Endothelial cell (in vitro differentiated cells): ENCODE measurements at places on chromosomes 6 and 20.

DNA sequence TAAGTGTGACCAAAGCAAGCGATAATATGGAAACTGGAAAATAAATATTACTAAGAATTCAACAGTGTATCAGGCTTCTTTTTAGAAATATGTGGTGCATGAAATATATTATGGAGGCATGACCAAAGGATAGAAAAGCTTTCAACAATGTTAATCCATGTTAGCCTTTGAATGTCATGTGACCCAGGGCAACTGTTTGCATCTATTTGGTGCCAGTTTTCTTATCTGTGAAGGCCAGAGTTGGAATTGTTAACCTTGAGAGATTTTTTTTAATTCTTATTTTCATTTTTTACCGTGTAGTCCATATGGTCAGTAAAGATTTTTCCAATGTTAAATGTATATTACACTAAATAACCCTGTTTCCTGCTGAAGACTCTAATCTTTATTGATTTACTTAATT is 411.1 kb downstream of the BCKDHB start:
- no peak for DNase-seq

DNA sequence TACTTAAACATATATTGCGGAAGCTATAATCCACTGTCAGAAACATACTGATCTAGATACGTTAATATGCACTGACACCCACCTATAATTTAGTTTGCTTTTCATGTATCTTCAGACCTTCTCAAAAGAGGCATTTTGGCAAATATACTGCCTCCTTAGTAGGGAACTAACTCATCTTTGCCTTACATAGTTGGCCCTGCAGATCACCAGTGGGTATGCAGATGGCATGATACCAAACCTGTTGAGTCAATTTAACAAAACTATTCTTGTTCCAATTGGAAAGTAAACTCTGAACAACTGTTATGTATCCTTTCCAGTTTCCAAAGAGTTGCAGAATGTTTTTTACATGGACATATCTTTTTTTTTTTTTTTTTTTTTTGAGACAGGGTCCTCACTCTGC is 35.6 kb upstream of the TBC1D20 start:
- no peak for DNase-seq

DNA sequence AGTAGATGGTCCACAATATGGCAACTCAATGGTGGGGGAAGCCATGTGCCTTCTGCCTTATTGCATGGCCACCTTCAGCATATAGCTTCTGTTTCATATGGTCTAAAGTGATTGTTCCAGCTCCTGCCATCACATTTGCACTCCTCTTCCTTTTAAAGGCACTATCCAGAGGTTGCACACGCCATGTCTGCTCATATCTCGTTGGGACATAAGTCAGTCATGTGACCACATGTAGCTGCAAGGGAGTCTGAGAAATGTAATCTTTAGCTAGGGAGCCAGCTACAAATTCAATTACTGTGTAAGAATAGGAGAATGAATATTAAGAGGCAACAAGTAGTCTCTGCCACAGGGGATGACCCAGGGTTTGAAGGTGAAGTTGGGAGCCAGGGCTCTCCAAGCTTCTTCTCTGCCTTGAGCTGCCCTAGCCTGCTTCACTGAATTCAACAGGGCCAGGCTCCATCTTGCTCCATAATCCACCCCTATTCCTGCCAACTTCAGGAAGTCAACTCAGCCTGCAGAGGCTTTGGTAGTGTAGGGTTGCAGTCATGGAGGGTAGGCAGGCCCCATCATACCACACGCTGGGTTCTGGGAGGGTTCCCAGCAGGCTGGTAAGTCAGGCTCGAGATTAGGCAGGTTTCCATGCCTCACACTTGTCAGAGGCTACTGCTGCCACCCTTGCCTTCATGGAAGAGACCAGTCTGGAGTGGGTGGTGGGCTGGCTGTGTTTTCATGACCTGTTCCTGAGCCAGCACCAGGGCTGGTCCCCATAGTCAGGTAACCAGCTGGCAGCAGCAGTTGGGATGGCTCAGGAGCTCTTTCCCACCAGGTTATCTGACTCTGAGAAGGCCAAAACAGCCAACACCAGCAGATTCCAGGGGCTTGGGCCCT is 56.7 kb upstream of the SAYSD1 start:
- DNase-seq = no peak

DNA sequence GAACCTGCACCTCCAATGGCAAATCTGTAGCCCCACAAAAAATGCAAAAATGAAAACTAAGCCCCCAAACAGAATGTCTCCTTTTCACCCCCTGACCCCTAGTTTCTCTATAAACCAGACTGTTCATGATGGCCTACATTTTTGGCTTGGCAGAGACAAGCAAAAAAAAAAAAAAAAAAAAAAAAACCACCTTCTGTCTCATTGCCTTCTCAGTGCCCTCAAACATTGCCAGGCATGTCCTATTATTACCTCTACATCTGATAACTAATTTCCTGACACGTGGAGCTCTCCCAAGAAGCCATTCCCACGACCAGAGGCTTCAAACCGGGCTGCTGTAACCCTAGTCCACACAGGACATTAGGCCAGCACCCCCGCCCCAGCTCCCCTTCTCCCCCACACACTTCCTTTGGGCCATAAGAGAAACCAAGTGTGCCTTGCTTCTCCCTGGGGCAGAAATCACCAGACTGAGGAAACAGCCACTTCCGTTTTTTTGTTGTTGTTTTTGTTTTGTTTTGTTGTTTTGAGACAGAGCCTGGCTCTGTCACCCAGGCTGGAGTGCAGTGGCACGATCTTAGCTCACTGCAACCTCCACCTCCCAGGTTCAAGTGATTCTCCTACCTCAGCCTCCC is 65.4 kb downstream of the GPR6 start:
- DNase-seq = peak; percentile 1

DNA sequence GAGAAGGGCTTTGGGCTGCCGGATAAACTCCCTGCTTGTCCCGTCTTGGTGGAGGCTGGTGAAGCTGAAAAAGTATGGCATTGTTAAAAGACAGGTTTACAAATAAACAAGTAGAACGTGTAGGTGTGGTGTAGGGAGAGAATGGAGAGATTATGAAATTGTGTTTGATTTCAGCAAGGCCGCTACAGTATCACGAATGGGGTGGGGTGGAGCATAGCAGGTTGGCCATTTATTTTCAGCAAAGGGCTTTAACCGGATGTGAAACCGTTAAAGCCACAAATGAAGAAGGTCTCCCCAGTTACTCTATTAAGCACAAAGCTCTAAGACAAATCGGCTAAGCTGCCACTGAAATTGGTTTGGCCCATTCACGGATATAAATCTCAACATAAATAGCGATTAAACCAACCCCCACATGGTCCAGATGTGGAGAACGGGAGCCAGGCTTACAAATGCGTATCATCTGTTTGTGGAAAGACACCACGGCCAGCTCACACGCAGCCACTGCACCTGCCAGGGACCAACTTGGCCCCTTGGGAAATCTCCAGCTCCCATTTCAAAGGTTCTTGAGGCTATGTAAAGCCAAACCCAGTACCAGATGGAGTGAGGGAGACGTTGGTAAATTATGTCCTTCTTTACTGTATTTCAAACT is 94.0 kb downstream of the ZMYND8 start:
- no peak for DNase-seq

DNA sequence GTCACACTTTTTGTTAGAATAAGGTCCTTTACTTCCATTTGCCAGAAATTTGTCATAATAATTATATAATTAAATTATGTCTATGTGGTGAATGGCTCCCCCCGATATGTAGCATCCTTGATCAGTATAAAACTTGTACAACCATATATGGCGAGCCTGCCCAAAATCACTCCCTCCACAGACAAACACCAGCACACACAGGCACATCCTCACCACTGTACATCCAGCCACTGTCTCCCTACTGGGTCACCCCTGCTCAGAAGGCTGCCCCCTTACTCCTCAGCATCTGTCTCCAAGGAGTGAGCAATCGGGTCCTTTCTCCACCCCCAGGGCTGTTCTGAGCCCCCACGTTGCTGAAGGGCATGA is 87.0 kb upstream of the MYL9 start:
- no peak for DNase-seq

DNA sequence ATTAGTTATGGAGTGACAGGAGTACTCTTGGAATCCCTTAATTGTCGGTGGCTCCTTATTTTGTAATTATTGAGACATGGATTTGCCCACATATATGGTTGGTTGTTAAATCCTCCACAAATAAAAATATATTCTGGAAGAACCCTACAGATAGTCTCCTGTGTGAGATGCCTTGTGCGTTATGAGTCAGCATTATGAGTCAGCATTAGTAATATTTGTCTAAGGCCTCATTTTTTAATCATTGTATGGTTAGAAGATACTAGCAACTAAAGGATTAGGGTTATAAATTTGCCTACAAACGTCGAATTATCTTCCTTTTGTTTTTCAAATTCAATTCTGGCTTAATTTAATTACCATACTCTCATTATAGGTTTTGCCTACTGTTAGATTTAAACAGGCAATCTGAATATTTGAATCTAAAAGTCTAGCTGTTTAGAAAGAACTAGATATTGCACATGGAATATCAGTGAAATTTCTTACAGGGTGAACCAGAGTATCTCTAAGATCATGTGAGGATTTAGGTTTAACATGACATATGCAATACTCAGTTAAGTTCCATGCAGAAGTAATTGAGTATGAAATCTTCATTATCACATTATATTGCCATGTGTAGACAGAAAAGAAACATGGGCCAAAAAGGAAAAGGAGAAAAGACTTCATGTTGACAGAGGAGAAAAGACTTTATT is 5.9 kb downstream of the C6orf58 start:
- no peak for DNase-seq

GRCh38 chr6:49072146-49072545 is 390.9 kb downstream of the MMUT start:
- DNase-seq = no peak

DNA sequence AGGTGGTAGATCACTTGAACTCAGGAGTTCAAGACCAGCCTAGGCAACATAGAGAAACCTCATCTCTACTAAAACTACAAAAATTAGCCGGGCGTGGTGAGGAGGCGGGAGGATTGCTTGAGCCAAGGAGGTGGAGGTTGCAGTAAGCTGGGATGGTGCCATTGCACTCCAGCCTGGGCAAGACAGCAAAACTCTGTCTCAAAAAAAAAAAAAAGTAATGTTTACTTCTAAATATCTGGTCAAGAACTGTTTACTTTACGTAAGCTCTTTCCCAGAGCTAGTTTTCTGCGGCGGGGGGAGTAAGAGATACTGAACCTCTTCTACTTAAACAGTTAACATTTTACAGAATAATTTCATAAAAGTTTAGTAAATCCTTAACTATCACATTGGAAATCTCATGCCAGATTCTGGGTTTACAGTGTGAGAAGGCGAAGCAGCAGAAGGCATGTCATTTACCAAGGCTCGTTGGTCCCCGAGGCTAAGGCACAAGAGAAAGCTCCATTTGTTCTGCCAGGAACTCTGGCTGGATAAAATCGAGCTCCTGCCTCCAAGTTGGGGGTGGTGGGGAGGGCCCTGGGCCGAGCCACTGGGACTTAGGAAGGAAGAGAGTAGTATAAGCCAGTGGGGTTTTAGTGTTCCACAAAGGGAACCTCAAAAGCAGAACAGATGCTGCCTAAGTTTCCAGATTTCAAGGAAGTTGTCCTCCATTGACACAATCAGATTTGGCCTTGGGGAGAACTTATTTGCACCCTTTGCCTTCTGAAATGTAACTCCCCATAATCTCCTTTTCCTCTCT is 41.7 kb downstream of the ARFGEF2 start:
- no peak for DNase-seq

- no peak for DNase-seq
These were observed 459.2 kb upstream of the RUNX2 start for GRCh38 chr6:44868910-44869309.

DNA sequence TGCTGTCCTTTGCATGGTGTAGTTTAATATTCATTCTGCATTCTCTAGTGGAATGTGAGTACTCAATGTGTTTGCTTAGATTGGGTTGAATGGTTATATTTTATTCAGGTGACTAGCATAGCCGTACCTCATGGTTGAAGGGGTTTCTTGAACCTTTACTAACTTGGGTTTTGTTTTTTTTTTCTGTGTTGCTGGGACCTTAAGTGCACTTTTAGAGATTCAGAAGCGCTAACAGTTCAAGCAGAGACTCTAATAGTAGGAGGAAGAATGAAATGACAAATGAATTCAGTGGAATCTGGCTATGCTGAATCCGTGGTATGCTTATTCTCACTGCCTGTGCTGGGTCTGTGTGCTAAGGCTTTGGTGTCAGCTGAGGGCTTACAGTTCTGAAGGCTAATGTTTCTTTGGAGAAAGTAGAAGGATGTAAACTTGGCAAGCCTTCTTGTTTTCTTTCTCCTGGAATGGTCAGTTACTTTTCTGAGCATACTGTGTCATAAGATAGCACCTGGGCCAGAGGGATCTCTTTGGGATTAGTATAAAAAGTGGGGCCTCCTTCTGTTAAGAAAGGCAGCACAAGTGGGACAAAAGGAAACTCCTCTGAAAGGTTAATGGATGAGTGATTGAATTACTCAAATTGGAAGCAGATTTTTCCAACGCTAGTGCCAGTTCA is 28.7 kb downstream of the RNF144B start:
- no peak for DNase-seq

DNA sequence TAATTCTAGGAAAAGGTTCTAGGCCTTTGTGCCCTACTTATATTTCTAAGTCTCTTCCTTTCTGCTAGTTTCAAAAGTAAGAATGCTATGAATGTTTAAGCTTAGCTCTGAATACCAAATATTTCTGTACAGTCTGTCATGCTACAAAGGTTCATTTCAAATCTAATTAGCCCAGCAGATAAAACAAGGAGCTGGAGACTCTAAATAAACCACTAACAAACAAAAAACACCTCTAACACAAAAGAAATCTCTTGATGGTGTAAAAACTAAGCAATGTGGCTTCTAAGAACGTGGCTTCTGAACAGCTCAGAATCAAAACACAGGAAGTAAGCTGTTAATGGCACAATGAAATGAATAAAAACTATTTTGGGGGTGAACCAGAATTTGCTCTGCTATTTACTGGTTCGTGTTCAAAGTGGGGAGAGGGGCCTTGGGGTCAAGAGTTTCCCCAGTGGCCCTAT is 198.3 kb downstream of the BCAS1 start:
- no peak for DNase-seq

DNA sequence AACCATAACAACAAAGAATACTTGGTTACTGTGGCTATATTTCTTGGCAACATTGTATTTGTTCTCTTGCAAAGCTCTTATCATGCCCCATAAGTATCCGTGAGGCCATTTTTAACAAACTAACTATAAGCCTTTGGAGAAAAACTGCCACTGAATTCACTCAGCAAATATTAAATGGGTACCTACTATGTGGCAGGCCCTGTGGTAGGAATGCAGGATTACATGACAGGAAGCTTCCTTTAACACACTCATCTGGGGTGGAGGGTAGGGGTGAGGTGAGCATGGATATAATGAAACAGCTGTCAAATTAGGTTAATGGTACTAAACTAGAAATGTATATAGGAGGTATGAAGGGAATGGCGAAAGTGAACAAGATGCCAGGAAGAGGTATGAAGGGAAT is 504.8 kb downstream of the MEI4 start:
- no peak for DNase-seq
